ENCODE measurements at places on chromosomes 16 and 17. TPM values are rescaled to one million over a fixed set of nuclear protein-coding genes. Genes with fewer than 3 reads are reported as not detected.

The SHCBP1 gene
- total RNA-seq: 53.1 TPM

The FOXO3B gene
- total RNA-seq: 2.6 TPM

The SDK2 gene
- total RNA-seq: 0.09 TPM

The ATP2A3 gene
- 264 TPM for total RNA-seq

The CCDC92B gene
- not detected for total RNA-seq

The TP53TG3 gene
- total RNA-seq: not detected

The GDPD1 gene
- 2.5 TPM for total RNA-seq

The PRSS22 gene
- not detected for total RNA-seq

The PPY gene
- total RNA-seq: not detected

The FNDC8 gene
- total RNA-seq: not detected

DNA sequence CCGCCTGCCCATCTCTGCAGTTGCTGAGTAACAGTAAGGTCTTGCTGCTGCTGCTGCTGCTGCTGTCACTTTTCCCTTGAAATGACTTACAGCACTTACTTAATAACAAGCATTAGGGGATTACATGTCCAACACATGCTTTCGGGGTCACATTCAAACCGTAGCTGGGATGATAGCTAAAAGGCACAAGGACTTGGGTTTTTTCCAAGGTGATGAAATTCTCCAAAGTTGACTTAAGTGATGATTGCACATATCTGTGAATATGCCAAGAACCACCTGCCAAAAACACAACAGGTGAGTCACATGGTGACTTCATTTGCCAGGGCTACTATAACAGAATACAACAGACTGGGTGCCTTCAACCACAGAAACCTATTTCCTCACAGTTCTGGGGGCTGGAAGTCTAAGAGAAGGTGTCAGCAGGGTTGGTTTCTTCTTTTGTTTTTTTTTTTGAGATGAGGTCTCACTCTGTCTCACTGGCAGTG lies 121.9 kb upstream of the TNRC6C start:
- DNase-seq: peak; percentile 51
- peaks cover 26% of the 10 kb centered on the region for H3K4me1 ChIP-seq
- H3K27ac ChIP-seq: peak overlapping the region; percentile 37
- H3K36me3 ChIP-seq: peaks cover 5% of the 10 kb centered on the region

- H3K27ac ChIP-seq: no peak overlapping the region
- DNase-seq: no peak
- H3K4me3 ChIP-seq: no peak overlapping the region
Observed at GRCh38 chr16:27791404-27791719, 241.4 kb downstream of the KATNIP start.

DNA sequence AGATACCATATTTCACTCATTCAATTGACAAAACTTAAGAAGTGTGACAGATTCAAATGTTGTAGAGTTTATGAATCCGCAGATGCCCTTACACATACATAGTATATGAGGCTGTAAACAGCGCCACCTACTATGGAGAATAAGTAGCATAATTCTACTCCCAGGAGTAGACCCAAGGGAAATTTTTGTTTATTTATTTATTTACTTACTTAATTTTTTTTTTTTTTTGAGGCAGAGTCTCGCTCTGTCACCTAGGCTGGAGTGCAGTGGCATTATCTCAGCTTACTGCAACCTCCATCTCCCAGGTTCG lies 35.5 kb downstream of the GAN start:
- H3K27me3 ChIP-seq: no peaks in the 10 kb centered on the region
- H3K4me1 ChIP-seq: peaks cover 8% of the 10 kb centered on the region
- H3K4me3 ChIP-seq: no peak overlapping the region
- H3K36me3 ChIP-seq: peaks cover 26% of the 10 kb centered on the region

DNA sequence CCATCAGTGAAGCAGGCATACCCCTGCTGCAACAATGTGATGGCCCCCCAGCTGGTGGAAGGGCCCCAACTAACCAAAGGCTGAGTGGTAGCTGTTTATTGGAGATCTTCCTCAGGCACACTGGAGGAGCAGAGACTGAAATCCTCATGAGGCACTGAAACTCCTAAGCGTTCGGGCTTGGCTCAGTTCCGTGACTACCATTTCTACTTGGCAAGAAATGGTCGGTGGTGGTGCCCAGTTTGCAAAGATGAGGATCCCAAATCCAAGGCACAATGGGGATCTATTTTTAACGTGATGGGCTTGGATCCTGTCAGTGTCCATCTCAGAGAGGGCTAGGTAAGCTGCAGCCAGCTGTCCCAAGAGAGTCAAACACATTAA lies 82.8 kb downstream of the TNFRSF13B start:
- H3K4me1 ChIP-seq: no peaks in the 10 kb centered on the region
- H3K4me3 ChIP-seq: no peak overlapping the region
- H3K27ac ChIP-seq: no peak overlapping the region
- peaks cover 2% of the 10 kb centered on the region for H3K27me3 ChIP-seq

DNA sequence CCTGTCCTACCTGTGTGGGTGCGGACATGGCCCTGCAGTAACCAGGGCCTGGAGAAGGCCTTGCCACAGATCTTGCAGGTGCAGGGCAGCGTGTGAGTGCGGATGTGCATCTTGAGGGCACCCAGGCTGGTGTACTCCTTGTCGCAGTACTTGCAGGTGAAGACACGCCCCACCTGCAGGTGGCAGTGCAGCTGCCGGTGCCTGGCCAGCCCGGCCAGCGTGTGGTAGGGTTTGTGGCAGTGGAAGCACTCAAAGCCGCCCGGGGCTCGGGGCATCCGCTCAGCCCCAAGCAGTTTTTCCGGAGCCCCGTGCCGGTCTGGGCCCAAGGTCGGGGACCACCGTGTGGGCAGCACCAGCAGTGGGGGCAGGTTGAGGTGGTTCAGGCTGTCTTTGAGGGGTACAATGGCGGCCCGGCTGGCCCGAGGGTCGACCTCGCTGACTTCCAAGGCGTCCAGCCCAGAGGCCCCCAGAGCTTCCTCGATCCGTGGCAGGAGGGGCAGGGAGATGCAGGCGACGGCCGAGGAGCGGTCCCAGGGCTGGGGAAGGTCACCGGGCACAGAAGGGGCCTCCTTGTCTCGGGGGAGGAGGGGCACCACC lies 5.1 kb downstream of the SNAI3 start:
- H3K4me3 ChIP-seq: peak overlapping the region; percentile 58
- no peaks in the 10 kb centered on the region for H3K27me3 ChIP-seq
- H3K27ac ChIP-seq: peak overlapping the region; percentile 96
- H3K36me3 ChIP-seq: peaks cover 8% of the 10 kb centered on the region

GRCh38 chr17:75950421-75950820 lies 9.6 kb upstream of the FBF1 start:
- H3K27ac ChIP-seq: no peak overlapping the region
- peaks cover 22% of the 10 kb centered on the region for H3K36me3 ChIP-seq
- no peak for DNase-seq
- H3K4me3 ChIP-seq: no peak overlapping the region
- peaks cover 18% of the 10 kb centered on the region for H3K4me1 ChIP-seq

- no peaks in the 10 kb centered on the region for H3K36me3 ChIP-seq
- no peak overlapping the region for H3K27ac ChIP-seq
- no peaks in the 10 kb centered on the region for H3K27me3 ChIP-seq
- peaks cover 3% of the 10 kb centered on the region for H3K4me1 ChIP-seq
Observed at GRCh38 chr16:78480588-78480987, 381.1 kb downstream of the WWOX start.

- DNase-seq: no peak
- H3K27me3 ChIP-seq: no peaks in the 10 kb centered on the region
- peaks cover 20% of the 10 kb centered on the region for H3K4me1 ChIP-seq
- H3K36me3 ChIP-seq: peaks cover 74% of the 10 kb centered on the region
Observed at GRCh38 chr16:80606221-80606766, 65.5 kb downstream of the DYNLRB2 start.

DNA sequence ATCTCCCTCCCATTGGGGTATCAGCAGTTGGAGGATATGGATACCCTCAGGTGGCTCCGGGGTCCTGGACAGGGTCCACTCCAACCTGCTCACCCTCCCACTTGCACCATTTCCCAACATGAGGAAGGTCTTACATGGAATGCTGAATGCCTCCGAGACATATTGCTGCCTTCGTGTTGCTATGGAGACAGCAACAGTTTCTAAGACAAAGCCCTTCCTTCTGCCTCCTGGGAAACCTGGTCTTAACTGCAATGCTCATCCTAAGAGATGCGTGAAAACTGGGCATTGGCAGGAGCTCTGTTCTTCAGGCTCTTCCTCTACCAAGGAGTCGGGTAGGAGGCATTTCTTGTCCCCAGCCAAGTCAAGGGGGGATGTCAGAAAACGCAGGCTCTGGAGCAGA lies 45.2 kb downstream of the ST3GAL2 start:
- DNase-seq: no peak
- no peaks in the 10 kb centered on the region for H3K27me3 ChIP-seq
- no peaks in the 10 kb centered on the region for H3K36me3 ChIP-seq
- no peak overlapping the region for H3K4me3 ChIP-seq
- H3K4me1 ChIP-seq: peaks cover 15% of the 10 kb centered on the region

DNA sequence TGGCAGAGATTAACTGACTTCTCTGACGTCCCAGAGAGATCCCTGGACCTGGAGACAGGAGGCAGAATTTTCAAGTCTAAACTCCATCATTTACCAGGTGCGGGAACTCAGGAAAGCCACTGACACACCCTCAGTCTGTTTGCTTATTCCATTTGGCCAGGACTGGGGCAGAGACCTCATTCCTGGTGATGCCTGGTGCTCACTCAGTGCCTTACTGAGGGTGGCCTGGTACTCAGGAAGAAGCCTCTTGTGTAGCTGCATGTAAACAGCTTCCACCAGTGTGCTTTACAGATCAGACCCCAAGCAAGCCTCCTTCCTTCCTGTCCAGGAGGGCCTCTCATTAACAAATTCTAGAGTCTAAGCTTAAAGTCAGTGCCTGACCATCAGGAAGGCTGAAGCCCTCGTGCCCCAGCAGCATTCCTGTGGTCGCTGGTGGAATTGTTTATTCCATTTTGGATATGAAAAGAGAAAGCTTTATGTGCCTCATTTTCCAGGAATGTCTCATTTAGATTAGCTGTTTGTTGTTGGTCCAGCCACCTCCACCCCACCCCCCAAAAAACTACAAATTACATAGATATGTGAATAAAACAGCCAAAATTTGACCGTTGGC lies 236.1 kb upstream of the CDH5 start:
- H3K4me1 ChIP-seq: no peaks in the 10 kb centered on the region
- DNase-seq: no peak
- H3K27ac ChIP-seq: no peak overlapping the region
- no peak overlapping the region for H3K4me3 ChIP-seq

GRCh38 chr17:76893623-76894334 lies 25.6 kb downstream of the MGAT5B start:
- no peaks in the 10 kb centered on the region for H3K27me3 ChIP-seq
- no peaks in the 10 kb centered on the region for H3K36me3 ChIP-seq
- H3K27ac ChIP-seq: no peak overlapping the region
- H3K4me1 ChIP-seq: no peaks in the 10 kb centered on the region
- DNase-seq: no peak
- no peak overlapping the region for H3K4me3 ChIP-seq

- H3K27me3 ChIP-seq: no peaks in the 10 kb centered on the region
- H3K27ac ChIP-seq: no peak overlapping the region
- DNase-seq: no peak
Observed at GRCh38 chr16:69316595-69317034, 5.5 kb downstream of the VPS4A start.

DNA sequence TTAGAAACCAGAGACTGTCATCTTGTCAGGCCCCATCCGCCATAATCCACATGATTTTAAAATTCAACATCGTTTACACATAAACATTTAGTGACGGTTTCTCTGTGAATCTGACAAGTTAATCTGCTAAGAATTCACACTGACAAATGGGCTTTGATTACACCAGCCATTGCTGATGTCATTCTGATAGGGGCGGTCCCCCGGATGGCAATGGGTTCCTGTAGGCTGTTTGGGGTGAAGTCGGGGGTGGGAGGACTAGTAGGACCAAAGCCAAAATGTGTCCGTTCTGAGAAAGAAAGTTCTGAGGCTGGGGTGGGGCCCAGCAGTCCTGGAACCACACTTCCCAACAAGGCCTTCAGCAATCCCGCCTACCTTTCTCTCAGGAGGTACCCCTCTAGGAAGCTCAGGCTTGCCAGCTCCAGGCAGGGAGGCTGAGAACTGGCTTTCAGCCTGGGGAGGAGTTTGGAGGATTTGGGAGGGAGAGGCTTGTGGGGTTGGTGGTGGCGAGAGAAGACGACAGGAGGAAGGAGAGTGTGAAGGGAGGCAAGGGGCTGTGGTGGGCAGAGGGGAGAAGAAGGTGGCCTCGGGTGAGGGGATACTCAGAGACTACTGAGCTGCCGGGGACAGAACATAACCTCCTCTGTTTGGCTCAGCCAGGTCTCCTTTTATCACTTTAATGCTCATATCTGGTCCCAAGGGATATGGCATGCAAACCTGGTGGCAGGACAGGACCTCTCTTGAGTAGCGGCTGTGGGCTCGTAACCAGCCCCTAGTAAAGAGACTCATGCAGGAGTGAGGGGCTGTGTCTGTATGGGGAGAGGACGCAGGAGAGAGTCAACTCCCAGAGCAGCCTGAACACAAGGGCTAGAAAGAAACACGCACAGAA lies 8.6 kb downstream of the HIC1 start:
- no peaks in the 10 kb centered on the region for H3K27me3 ChIP-seq
- peak overlapping the region; percentile 96 for H3K27ac ChIP-seq
- peak; percentile 87 for DNase-seq
- peaks cover 89% of the 10 kb centered on the region for H3K4me1 ChIP-seq
- H3K36me3 ChIP-seq: peaks cover 51% of the 10 kb centered on the region

- no peak for DNase-seq
- H3K27ac ChIP-seq: no peak overlapping the region
- H3K4me3 ChIP-seq: no peak overlapping the region
- peaks cover 2% of the 10 kb centered on the region for H3K4me1 ChIP-seq
- H3K36me3 ChIP-seq: peaks cover 7% of the 10 kb centered on the region
- no peaks in the 10 kb centered on the region for H3K27me3 ChIP-seq
Observed at GRCh38 chr16:15572329-15573001, 70.5 kb downstream of the MARF1 start.

DNA sequence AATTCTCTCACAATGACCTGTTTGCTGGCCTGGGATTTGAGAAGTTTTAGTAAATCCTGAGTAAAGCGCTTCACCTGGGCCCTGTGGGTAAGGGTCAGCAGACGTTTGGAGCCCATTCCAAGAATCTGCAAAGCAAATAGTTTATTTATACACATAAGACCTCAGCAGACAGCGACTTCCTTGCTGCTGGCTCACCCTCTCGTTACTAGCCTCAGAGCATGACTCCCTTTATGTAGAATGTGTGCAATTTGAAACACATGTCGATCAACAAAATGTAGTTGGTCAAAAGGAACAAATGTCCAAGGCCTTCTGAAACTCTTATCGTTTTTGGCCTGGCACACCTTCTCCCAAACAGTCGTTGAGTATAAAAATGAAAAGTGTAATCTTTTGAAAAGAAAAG lies 31.3 kb downstream of the MARF1 start:
- no peak overlapping the region for H3K27ac ChIP-seq
- no peak for DNase-seq
- no peaks in the 10 kb centered on the region for H3K27me3 ChIP-seq
- H3K4me3 ChIP-seq: no peak overlapping the region
